Kidney (tissue), 22 donors: ENCODE measurements at places on chromosomes 4 and X. TPM values are rescaled to one million over a fixed set of nuclear protein-coding genes. Genes with fewer than 3 reads are reported as not detected.

The BEX4 gene
- total RNA-seq, result 52.6 TPM

The TMPRSS11E gene
- 2.3 TPM for total RNA-seq

DNA sequence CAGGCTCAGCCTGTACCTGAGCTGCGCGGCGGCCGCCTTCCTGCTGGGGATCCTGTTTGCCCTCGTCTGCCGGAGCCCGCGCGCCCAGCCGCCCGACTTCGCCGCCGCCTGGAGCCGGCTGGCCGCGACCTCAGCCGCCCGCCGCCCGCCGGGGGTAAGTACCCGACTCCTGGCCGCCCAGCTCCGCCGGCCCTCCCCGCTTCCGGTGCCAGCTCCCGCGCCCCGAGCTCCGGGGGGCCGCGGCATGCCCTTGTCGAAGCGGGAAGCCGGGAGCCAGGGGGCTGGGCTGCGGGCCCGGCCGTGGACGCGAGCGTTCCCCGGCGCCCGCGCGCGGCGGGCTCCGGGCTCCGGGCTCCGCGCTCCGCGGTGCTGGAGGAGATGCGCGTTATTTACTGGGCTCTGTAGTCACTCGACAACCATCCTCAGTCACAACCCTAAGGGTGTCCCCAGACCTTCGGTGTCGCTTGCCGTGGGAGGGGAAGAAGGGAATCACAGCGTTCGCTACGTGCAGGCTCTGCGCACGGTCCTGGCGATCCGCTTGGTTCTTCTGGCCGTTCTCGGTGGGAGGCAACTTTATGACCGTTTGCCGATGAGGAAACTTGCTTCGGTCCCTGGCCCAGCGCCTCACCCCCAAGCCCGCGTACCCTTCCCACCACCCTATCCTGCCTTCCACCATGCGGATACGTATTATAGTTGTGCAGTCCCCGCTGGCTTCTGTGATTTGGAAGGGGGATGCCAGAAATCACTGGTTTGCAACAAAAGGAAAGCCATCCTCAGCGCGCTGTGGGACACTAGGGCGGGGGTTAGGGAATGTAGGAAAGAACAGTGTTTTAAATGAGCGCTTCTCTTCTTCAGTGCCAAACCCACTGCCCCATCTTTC, 944 bp downstream of the SNX25 start:
- DNase-seq, result peak; percentile 71

- no peak for DNase-seq
These were observed 25.1 kb upstream of the ANKRD50 start for GRCh38 chr4:124737619-124738018.

- no peak for DNase-seq
These were observed 126.6 kb downstream of the PLS3 start for GRCh38 chrX:115687595-115687994.

GRCh38 chr4:173508386-173509035, 21.5 kb downstream of the HAND2 start:
- peak; percentile 51 for DNase-seq

GRCh38 chr4:79217025-79217424, 108.8 kb downstream of the NAA11 start:
- DNase-seq, result no peak

The SERTM2 gene
- total RNA-seq, result 0.35 TPM

DNA sequence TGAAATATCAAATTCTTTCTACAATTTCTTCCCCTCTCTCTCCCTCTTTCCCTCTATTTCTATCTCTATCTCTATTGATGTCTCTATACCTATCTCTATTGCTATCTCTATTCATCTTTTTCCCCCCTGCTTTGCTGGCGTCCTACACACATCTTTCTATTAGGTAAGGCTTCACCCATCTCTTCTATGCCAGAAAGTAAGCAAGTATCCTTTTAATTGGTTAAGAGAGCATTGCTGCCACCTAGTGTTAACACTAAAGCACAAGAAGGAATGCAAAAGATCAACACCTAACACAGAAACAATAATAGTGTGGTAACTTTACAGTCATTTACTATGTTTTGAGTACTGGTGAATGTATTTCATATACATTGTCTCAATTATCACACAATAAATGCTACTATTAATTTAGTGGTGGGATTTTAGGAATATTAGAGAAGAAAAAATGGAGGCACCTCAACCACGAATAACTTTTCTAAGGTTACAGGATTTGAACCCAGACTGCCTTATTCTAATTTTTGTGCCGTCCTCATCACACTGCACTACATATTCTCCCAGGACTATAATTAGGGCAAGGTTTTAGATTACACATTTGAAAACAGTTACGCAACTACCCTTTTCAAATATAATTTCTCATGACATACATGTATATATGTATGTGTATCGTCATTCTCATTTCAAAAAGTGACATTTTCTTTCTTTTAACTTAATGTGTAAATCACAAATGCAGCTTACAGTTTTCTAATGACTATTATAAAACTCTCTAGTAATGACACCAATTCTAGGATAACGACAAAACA, 3.7 kb upstream of the C4orf36 start:
- peak; percentile 90 for DNase-seq

GRCh38 chrX:139751053-139751452, 43.1 kb upstream of the MCF2 start:
- no peak for DNase-seq

- no peak for DNase-seq
These were observed 380.4 kb downstream of the GPM6A start for GRCh38 chr4:175431694-175432093.

DNA sequence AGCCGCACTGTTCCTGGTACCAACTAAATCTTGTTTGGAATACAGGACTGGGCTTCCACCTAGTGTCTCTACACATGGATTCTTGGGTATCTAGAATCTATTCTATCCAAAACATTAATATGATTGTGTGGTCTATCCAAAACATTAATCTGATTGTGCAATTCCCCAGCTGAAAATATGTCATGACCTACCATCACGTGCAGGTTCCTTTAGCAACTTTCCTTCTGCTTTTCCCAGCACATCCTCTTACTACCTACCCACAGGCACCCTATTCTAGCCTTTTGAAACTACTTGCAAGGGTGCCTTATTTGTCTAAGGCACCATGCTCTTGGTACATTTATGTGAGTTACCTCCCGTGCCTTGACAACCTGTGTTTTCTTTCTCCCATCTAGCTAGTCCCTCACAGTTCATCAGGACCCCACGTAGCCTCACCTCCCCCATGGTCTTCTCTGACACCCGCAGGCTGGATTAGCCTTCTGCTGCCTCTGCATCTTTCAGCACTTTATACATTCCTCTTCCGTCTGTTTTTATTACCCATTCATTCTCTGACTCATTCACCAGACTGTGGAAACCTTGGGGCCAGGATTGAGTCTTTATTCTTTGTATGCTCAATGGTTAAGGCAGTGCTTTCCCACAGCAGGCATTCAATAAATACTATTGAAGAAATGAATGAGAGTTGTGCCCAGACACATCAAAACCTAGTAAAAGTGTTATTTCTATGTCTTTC, 88.8 kb upstream of the FAM9B start:
- DNase-seq, result no peak

DNA sequence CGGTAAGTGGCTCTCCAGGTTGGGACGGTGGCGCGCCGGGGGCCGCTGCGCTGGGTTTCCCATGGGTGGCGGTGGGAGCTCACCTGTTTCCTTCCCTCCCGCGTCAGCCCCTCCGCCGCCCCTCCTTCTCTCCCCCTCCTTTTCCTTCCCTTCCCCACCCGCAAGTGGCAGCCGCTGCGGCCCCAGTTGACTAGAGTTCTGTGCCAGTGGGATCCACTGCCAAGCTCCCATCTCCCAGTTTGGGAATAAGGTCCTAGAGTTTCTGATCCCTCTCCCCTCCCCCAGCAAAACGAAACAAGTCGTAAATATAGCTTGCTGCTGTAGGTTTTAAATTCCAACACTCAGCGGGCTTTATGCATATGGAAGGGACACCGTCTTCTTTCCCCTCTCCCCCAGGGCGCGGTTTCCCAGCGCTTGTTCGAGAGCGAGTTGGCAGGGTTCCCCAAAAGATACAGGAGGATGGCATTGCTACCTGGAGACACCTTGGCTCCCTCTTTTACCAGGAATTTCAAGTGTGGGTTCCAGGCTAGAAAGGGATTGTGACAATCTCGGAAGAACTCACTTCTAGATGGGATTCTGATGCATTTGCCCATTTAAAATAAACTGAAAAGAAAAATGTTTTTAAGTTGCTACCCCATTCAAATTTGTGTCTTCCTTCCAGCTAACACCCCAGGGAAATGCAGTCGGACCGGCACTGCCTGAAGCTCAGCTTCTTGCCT, 1.2 kb downstream of the TLL1 start:
- peak; percentile 36 for DNase-seq

The TMEM156 gene
- 3.5 TPM for total RNA-seq

DNA sequence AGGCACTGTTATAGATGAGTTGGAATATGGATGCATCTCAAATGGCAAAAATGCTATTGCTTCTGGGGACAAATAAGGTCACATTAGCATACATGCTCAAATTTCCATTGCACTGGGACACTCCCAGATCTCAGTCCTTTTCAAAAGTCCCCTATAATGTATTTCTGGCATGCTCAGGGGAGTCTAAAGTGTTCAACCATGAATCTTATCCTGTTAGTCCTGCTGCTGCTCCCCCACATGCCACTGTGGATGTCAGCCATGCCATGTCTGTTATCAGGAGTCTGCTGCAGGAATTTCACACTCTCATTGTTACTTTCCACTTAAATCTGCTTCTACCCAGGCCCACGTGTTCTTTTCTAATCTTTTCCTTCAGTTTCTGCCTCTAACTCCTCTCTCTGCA, 1000.6 kb downstream of the CCSER1 start:
- DNase-seq, result peak; percentile 21

DNA sequence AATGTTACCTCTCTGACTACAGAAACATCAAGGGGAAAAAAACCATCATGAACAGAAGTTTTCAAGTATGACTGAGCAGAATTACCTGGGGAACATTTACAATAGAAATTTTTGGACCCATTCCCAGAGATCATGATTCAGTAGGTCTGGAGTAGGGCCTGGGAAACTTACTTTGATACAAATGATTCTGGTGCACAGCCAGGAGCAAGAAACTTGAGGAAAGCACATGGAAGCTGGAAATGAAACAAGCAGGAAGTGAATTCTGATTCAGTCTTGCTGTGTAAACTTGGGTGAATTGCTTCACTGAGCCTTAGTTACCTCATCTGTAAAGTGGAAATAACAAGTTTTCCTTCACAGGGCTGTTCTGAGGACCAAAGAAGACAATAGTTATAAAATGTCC, 192.5 kb upstream of the TAPT1 start:
- DNase-seq, result no peak

DNA sequence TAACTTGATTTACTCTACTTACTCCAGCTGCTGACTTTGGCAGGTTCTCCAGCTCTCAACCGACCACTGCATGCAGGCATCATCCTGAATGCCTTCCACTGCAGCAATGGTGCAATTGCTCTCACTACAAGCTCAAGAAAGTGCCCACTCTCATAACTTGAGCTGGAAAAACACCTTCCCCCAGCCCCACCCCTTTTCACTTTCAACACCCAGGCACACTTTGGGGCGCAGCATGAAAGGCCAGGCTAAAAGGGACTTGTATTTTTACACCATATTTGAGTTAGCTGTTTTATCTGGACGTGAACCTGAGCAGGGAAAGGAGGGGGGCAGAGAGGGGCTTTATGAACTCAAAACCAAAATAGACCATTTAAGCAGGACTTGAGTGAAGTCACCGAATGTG, 274.5 kb downstream of the RAB28 start:
- DNase-seq, result no peak

DNA sequence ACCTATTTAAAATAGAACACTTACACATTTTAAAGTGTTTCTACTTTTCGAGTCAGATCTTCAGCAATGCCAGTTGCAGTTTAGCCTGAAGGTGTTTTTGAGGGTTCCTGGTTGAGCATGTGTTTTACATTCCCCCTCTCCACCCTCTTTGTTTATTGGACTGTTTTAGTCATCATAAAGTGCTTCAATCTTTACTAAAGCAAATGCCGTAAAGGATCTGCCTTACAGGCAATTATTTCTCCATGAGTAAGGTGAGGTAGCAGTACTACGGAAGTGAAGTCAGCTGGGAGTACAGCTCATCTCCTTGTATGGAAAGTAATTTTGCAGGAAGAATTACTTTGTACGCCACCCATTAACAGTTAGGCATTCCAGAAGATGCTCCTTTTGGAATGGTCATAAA, 36.9 kb downstream of the PDLIM5 start:
- no peak for DNase-seq

The SSX4B gene
- total RNA-seq, result not detected

The USP17L27 gene
- total RNA-seq, result not detected

The TSPAN5 gene
- 6.8 TPM for total RNA-seq

- no peak for DNase-seq
These were observed 40.0 kb upstream of the ADRA2C start for GRCh38 chr4:3725936-3726870.

The SOD3 gene
- 193 TPM for total RNA-seq
